NK-92 treated with Interleukin-12 subunit alpha and Interleukin-12 subunit beta, amount 100 ng/mL, for 24 hours (cell line): ENCODE measurements at places on chromosomes 2 and 18.

GRCh38 chr18:43081396-43081795, 34.1 kb downstream of the RIT2 start:
- DNase-seq = no peak

DNA sequence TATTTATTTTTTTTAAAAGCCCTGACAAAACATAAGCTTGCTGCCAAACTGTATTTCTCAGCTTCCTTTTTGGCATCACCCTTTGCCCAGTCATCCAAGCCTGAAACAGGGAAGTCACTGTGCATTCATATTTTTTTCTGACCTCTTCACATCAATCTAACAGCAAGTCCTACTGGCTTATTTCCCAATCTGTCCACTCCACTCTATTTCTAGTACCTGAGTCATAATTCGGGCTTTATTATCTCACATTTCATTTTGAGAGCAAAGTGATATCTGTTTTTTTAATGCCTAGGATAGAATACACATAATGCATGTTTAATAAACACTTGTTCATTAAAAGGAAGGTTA, 5.1 kb downstream of the HNMT start:
- no peak for DNase-seq

DNA sequence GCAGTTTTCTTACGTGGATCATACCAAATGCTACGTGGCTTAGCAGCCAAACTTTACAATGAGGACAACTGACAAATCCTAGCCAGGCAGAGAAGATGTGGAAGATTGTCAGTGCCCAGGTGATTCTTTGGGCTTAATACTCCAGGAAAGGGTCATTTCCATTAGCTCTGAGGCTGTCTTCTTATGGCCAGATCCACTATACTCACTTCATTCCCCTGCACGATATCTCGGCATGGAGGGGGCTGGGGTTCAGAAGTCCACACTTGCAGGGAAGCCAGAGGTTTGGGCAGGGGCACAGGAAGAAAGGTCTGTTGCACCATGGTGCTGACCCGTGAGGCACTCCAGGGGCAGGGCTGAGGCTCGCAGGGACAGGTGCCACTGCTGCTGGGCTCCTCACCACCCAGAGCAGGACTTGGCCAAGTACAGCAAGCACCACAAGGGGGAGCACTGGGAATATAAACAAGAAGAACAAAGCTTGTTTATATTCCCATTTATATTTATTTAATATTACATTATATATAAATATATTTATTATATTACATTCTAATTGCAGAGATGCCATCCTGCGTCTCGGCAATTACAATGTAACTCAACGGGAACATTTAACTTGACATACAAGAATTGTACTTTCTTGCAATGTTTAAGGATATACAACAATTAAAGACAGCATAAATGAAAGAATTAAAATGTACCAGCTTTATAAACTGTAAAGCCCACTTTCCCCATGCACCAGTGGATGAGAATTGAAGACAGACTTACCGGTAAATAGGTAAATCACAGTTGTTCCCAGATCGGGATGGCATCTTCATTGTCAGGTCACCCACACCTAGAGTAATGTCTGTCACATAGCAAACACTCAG, 27.2 kb downstream of the CLUL1 start:
- peak; percentile 9 for DNase-seq

DNA sequence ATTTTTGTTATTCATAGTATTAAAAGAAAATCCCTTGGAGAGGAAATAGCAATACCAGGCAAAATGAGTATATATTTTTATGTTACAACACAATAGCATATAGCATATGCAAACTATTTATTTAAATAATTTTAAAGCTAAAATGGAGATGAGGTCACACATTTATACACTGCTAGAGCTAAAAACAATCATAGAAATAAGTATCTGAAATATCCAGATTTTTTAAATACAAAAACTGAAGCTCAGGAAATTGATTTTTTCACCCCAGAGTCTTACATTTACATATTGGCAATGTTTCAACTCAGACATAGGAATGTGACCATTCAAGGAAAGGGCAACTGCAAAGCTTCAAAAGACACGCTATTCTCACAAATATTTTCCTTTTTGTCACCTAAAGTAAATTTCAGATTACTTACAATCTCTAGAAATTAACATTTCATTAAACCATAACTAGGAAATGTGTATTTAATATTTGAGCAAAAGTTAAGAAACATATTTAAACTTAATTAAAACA, 8.9 kb downstream of the TFPI start:
- no peak for DNase-seq

DNA sequence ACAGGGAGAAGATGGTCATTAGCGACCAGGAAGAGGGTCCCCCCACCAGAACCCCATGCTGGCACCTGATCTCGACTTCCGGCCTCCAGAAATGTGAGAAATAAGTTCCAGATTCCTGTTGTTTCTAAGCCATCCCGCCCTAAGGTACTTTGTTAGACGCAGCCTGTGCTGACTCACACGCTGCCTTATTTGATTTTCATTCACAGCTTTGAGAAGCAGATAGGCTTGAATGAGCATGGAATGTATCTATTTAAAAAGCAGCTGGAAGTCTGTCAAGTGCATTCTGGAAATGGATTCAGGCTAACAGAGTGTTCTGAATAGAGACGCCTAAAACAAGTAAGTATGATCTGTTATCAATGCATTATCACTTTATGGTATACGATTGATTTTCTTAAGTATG, 8.3 kb upstream of the IL1R2 start:
- DNase-seq = no peak
